GF-D8 (cell line): ENCODE measurements at places on chromosomes 1 and 21.

- DNase-seq = no peak
Measured at GRCh38 chr1:40886318-40887011, 24.3 kb upstream of the CITED4 start.

DNA sequence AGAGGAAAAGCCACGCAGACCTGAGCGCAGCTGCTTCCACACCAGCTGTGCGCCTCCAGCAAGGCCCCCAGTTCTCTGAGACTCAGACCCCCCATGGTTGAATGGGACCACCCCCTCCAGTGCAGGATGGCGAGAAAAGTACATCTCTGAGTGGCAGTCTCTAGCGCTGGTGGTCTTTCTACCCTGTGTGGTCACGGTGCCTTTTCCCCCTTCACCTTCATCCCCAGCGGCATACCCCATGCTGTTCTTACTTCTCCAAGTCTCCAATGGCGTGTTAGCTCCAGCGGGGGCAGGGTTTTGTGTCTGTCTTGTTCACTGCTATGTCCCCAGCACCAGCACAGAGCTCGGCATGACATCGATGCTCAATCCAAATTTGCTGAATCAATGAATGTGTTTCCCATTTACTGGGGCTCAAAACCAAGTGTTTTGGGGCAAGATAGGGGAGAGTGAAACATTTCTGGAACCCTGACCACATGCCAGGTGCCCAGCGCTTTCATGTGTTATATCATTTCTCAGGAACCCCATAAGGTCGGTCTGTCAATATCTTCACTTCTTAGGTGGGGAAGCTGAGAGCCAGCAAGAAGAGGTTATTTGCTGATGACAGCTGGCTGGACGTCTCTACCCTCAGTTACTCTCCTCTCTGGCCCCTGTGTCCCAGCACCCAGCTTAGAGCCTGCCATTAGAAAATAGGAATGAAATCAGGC lies 959 bp upstream of the SDC3 start:
- no peak for DNase-seq

DNA sequence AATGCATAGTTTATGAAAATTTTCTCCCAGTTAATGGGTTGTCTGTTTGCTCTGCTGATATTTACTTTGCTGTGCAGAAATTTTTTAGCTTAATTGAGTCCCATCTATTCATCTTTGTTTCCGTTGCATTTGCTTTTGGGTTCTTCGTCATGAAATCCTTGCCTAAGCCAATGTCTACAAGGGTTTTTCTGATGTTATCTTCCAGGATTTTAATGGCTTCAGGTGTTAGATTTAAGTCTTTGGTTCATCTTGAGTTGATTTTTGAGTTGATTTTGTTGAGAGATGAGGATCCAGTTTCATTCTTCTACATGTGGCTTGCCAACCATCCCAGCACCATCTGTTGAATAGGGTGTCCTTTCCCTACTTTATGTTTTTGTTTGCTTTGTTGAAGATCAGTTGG lies 85.2 kb downstream of the DRAM2 start:
- DNase-seq = no peak

GRCh38 chr1:227947676-227948492 lies at the start of gene WNT9A:
Gene WNT9A (minus strand): TSS chr1:227947932. CDS start chr1:227947887, 45 bp downstream.
- no peak for DNase-seq

GRCh38 chr1:84995484-84996334 lies 1.2 kb downstream of the MCOLN2 start:
- DNase-seq = no peak
